H1 (cell line): ENCODE measurements at places on chromosomes 12 and 14.

DNA sequence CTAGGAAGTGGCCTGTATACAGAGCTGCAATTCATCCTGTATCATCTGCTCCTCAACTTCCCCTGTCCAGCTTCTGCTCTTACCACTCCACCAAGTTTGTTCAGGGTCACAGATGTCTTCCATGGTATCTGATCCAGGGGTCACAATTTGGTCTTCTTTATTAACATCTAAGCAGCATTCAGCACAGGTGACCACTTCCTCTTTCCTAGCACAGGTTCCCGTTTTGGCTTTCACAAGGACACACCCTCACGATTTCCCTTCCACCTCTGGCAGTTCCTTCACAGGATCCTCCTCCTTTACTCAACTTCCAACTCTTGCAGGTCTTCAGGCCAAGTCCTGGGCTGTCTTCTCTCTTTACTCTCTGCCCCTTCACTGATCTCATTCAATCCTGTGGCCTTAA lies 93.6 kb downstream of the TTC7B start:
- no peak for DNase-seq

GRCh38 chr12:132835076-132836025 lies 6.7 kb upstream of the GOLGA3 start:
- DNase-seq: no peak

GRCh38 chr12:49369411-49370145 lies 2.3 kb downstream of the SPATS2 start:
- no peak for DNase-seq

GRCh38 chr12:8829621-8830020 lies 7.2 kb downstream of the A2ML1 start:
- DNase-seq: no peak

- no peak for DNase-seq
These were observed 10.1 kb upstream of the RASSF3 start for GRCh38 chr12:64600164-64600561.

GRCh38 chr12:54983536-54984101 lies 943 bp downstream of the TESPA1 start:
- DNase-seq: no peak

- DNase-seq: no peak
These were observed 1044.9 kb upstream of the FLRT2 start for GRCh38 chr14:84485036-84485435.

DNA sequence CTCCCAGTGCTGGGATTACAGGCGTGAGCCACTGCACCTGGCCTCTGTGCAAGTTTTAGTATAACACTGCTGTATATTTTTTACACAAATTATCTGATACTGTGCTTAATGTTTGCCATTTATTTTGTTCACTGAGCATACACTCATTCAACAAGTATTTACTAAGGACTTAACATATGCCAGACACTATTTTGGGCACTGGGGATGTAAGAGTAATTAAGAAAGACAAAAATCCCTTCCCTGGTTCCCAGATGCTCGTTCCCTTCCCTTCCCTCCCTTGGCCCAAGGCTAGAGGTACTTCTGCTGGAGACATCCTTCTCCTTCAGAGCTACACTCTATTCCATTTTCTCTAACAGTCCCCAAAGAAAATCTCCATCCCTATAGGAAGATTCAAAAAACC lies 12.5 kb downstream of the CIT start:
- DNase-seq: no peak

DNA sequence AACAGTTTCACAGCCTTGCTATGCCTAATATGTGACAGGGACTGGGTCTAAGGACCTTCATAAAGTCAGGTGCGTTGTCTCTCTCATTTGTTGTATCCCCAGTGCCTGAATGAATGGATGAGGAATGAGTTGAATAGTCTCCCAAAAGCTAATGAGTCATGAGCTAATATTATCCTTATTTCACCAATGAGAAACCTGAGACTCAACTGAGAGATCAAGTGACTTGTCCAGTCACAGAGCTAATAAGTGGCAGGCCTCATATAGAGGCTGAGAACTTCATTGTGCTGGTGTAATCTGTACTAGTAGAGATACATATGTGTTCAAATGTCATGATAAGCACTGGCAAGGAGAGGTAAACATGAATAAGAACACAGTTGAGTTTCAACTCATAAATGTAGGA lies 612.4 kb downstream of the NRXN3 start:
- no peak for DNase-seq

DNA sequence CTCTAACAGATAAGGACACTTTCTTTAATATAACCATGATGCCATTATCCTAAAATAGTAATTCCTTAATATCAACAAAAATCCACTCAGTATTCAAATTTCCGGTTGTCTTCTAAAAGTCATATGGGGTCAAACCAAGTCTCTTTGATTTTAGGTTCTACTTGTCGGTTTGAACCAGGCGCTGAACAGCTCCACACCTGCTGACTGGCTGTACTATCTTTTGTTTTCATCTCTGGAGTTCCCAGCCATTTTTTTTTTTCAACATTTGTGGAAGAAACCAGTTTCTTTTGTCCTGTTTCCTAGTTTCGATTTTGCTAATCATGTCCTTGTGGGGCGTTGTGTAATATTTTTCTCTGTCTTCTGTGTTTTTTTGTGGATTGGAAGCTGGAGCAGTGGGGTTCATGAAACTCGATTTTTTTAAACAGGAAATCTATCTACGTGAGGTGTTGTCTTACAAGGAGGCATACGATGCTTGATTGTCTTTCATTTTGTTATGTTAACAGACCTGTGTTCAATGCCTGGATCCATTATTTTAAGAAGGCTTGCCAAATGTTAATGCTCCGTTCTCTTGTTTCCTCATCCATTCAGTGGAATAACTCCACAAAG lies 50.2 kb downstream of the FZD10 start:
- no peak for DNase-seq

- no peak for DNase-seq
These were observed 41.5 kb downstream of the IGF1 start for GRCh38 chr12:102438827-102439210.

- no peak for DNase-seq
These were observed 62.5 kb downstream of the PAX9 start for GRCh38 chr14:36724162-36724561.

DNA sequence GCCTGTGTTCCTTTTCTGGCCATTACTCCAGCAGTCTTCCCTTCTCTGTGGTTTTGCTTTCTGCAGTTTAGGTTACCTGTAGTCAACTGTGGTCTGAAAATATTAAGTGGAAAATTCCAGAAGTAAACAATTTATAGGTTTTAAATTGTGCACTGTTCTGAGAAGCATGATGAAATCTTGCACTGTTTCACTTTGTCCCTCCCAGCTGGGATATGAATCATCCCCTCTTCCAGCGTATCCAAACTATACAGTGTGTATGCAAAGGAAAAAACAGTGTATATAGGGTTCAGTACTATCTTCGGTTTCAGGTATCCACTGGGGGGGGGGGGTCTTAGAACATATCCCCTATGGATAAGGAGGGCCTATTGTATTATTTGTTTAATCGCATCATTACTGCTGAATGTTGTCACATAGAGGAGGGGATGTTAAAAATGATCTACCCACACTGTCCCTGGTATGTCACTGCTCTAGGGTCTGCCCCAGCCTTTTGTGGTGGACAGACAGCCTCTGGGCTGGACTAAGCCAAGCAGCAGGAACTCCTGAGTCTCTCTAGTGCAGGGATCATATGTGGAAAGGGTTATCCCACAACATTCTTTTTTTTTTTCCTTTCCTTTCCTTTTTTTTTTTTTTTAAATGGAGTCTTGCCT lies 109.1 kb upstream of the MAX start:
- no peak for DNase-seq

DNA sequence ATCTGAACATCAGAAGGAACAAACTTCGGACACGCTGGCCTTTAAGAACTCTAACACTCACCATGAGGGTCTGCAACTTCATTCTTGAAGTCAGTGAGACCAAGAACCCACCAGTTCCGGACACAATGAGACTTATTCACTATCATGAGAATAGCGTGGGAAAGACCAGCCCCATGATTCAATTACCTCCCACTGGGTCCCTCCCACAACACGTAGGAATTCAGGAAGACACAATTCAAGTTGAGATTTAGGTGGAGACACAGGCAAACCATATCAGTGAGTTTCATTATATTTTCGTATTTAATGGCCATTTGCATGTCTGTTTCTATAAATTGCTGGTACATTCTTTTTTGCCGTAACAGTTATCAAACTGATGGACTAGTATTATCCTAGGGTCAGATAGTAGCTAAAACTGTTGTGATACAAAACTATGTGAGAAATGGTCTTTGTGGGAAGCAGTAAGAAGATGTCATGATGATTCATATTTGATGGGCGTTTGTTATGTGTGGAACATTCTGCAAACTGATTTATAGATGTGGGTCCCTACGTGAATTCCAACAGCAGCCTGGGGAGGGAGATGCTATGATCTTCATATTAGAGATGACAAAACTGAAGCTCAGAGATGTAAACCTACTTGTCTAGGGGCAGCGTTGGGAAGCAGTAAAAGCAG lies 282.4 kb upstream of the TMEM132C start:
- no peak for DNase-seq

- no peak for DNase-seq
These were observed 124.7 kb upstream of the SSTR1 start for GRCh38 chr14:38083039-38083438.

- no peak for DNase-seq
These were observed 451.3 kb downstream of the SNAPC1 start for GRCh38 chr14:62213516-62213915.

DNA sequence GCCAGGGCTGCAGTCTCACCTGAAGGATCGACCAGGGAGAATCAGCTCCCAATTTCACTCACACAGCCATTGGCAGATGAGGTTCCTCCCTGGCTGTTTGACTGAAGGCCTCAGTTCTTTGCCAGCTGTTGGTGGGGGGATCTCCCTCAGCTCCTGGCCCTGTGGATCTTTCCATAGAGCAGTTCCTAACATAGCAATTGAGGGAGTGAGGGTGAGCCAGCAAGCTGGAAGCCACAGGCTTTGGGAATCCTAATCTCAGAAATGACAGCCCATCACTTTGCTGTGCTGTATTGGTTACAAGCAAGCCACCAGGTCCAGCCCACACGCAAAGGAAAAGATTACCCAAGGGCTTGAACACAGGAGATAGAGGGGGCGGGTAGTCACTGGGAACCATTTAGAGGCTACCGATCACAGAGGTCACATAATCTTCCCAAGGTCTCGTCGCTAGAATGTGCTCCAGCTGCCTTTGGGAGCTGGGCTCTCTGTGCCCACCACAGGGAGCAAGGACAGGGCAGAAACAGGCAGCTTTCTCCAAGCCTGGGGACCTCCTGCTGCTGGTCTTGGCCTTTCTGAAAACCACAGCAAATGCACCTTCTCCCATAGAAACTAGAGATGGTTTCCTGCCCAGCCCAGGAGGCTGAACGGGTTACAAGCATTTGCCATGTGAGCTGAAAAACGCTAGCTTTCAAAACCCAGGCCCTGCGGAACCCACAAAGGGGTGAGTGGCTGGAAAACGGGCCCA lies 4.6 kb upstream of the OTUB2 start:
- no peak for DNase-seq

DNA sequence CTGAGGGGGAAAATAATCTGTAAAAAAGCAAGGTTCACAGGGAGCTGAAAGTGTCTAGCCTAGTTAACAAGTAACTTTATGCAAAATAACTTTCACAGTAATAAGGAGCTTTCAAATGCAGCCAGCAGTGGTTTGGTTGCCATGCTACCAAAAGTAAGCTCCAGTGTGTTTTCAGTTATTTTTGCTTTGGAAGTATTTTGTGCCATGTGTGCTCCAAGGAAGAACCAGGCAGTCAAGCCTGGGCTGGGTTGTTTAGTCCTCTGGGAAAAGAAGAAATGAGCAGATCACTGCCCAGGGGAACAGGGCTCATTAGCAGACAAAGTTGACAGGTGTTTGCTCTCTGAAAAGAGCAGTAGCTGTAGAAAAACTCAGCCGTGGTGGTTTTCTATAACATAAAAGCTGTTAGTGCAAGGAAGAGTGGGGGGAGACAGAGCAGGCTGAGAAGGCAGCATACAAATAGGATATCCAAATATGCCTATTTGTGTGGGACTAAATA lies 92.8 kb upstream of the TMTC2 start:
- no peak for DNase-seq

DNA sequence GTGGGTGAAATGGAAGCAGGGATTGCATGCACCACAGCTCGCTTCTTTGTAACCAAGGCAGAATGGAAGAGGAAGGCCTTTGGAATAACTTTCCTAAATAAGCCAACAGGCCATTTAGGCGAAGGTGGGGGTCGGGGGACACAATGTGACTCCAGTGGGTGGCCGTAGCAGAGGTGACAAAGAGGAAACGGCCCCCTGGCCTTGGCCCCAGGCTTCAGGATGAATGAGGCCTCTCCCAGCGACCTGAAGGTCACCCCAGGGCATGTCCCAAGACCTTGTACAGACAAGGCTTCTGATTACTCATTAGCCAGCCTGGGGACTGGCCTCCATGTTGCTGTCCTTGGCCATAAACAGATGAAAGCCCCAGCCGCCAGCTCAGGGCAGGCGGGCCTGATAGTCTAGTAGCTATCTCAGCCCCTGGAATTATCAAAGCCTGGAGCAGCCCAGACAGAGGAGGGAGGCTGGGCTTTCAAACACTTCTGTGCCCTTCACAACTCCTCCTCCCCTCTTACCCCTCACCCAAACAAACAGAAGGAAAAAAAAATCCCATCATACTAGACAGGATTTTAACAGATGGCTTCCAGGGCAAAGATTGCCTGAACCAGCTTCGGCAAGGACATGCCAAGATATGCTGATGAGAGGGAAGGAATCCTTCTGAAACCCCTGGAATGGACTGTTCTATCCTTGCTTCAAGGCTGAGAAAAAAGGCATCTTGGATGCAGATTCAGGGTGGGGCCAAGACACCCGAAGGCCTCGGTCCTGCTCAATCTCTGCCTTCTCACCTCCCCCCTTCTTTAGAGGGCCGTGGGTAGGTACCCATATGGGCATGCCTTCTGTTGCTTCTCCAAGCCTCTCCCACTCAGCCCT lies 142.3 kb upstream of the PARP11 start:
- no peak for DNase-seq

GRCh38 chr14:69850086-69850735 lies 29.0 kb upstream of the SMOC1 start:
- DNase-seq: peak; percentile 43

DNA sequence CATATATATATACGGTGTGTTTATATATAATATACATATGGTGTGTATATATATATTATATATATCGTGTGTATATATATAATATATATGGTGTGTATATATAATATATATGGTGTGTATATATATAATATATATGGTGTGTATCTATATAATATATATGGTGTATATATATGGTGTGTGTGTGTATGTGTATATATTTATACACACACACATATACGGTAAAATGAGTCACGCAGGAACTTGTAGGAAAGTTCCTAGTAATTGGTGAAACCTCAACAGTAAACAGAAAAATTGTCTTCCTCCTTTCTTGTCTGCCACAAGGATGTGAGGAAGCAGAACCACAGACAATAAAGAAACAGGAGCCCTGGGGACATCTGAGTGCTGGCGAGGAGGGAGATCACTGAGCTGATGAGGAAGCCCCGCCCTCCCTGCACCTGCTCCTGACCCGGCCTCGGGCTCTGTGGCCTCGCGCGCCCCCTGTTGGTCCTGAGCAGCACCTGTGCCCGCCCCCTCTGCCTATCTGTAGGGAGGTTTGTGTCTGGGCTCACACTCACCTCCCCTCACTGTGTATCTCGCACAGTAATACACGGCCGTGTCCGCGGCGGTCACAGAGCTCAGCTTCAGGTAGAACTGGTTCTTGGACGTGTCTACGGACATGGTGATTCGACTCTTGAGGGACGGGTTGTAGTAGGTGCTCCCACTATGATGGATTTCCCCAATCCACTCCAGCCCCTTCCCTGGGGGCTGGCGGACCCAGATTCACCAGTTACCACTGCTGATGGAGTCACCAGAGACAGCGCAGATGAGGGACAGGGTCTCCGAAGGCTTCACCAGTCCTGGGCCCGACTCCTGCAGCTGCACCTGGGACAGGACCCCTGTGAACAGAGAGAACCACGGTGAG lies 1079.4 kb downstream of the TMEM121 start:
- no peak for DNase-seq
